ENCODE measurements at places on chromosomes 5 and 9. TPM values are rescaled to one million over a fixed set of nuclear protein-coding genes. Genes with fewer than 3 reads are reported as not detected.

Gene LSM11
- 6.7 TPM for total RNA-seq

Gene CEP72
- total RNA-seq: 18.6 TPM

Gene CNOT6
- 34.3 TPM for total RNA-seq

Gene IL5
- 2.1 TPM for total RNA-seq

Data from activated T-cell treated with anti-CD3 and anti-CD28 coated beads, Interleukin-2, amount 50 U/mL, for 72 hours (primary cell).